Central memory CD8-positive, alpha-beta T cell (primary cell): ENCODE measurements at places on chromosomes 7 and 10.

DNA sequence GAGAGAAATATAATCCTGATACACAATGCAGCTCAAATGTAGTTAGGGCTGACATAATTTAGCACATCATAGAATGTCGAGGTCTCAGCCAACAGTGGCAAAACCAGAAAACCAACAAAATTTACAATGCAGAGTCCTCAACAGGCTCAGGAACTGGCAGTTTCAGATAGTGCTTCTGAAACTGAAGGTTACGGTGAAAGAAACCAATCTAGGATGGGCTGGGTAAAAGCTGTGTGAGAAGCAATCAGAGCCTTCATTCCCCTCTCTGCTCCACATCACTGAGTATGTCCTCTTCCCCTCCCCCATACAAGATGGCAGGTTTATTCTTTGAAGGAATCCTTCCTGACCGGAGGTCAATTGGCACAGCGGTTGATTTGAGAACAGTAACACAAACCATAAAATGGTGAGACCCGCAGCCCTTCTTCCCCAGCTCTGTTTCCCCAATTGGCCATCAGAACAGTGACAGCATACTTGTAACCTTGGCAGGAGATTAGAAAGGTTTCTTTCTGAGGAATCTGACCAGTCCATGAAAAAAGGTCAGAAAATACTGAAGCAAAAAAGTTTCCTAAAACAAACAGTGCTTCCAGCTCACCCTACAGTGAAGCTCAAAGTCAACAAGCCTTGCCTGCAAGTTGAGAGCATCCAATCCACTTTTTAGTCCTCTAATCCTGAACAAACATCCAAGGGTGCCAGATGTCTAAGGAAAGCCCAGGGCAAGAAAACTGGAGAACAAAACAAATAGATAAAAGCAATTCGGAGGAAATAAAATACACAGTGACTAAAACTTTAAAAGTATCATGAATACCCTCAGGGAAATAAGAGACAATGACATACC, 53.9 kb upstream of the IL6 start:
- no peak for DNase-seq

DNA sequence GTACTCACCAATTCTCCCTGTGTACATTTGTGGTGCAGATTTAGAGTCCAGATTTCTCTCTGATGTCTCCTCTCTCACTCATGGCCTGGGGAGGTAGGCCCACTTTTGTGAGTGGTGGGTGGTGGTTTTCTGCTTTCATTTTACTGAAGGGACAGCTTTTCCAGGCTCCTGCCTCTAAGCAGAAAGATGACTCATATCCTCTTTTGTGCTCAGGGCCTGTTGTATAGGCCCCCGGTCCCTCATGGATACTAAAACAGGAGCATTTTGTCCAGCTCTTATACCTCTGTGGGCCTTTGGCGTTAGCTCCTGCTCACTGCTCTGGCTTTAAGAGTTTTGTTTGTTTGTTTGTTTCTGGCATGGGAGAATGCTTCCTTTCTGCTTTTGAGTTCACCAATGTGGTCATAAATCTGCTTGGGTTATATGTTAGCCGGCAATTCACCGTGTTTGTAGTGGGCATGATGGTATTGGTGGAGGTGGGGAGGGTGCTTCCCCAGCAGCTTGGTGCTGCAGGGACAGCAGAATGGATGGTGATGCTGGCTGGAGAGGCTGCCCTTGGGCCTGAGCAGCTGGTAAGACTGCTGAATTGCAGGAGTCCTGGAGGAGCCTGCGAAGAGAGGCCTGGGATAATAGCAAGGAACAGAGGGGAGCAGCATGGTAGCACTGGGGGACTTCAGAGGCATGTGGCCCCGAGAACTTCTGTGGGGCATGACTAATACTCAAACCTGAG, 468.7 kb downstream of the RPS24 start:
- DNase-seq: no peak

GRCh38 chr7:1244700-1245523, 12.2 kb downstream of the UNCX start:
- no peak for DNase-seq

DNA sequence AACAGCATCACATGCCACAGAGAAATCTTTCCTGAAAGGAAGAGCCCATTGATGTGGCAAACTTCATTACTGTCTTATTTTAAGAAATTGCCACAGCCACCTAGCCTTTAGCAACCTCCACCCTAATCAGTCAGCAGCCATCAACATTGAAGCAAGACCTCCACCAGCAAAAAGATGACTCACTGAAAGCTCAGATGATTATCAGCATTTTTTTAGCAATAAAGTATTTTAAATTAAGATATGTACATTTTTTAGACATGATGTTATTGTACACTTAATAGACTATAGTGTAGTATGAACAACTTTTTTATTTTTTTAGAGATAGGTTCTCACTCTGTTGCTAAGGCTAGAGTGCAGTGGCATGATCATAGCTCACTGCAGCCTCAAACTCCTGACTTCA, 14.8 kb downstream of the STEAP1B start:
- no peak for DNase-seq

- DNase-seq: no peak
These were observed 60.6 kb upstream of the UBE3C start for GRCh38 chr7:157077986-157078644.

- DNase-seq: no peak
These were observed 131.0 kb upstream of the EEPD1 start for GRCh38 chr7:36021917-36022550.

- DNase-seq: peak; percentile 24
These were observed 102.2 kb downstream of the ZNF92 start for GRCh38 chr7:65475734-65476319.

DNA sequence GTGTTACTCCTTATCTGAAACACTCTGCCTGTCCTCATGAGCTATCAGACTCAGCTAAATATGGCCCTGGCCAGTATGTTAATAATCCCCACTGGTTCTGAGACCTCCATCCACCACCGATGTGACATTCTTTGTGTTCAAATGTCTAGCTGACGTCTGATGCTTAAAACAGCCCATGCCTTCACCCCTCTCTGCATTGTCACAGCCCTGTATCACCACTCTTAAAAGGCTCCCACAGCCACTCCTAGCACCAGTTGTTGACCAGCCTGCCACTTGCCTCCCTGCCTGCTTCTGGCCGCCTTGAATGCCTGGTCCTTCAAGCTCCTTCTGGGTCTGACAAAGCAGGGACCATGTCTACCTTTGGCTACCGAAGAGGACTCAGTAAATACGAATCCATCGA, at the start of gene LMOD2:
Gene LMOD2, plus strand, starts transcription at position 253 of the 400 bp plus-strand sequence. Its CDS starts 98 bp downstream, at position 351.
- no peak for DNase-seq

DNA sequence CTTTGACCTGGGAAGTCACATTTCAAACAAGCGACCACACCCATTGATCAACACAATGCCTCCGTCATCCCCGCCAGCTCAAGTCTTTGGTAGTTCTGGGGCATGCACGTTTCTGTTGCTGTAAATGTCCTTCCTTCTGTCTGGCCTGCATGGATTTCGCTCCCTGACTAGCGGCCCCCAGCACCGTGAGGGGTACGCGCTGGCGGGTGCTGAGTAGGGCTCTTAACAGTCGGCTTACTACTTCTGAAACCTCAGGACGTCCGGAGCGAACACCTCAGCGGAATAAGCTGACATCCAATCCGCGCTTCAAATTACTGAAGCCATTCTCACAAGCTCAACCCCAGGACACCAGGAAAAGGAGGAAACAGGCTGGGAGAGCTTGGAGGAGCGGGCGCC, 505 bp downstream of the NUDCD3 start:
- DNase-seq: no peak

- no peak for DNase-seq
These were observed 1.3 kb upstream of the SCD start for GRCh38 chr10:100345570-100346330.

DNA sequence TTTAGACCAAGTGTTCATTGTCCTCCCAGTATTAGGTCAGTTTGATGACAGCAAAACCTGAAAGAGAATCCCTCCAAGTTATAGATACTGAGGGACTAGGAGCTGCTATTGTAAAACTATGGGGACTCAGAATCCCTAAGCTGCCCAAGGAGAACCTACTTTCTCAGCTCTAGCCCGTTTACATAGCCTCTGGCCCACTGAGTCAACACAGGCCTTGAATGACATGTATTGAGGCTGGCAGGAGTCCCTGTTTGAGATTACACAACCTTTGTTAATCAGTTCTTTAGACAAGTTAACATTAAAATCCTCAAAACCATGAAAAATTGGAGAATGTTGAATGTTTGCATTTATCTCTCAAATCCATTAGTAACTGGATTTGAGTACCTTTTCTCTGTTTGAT, 1079.0 kb downstream of the KCNMA1 start:
- no peak for DNase-seq

DNA sequence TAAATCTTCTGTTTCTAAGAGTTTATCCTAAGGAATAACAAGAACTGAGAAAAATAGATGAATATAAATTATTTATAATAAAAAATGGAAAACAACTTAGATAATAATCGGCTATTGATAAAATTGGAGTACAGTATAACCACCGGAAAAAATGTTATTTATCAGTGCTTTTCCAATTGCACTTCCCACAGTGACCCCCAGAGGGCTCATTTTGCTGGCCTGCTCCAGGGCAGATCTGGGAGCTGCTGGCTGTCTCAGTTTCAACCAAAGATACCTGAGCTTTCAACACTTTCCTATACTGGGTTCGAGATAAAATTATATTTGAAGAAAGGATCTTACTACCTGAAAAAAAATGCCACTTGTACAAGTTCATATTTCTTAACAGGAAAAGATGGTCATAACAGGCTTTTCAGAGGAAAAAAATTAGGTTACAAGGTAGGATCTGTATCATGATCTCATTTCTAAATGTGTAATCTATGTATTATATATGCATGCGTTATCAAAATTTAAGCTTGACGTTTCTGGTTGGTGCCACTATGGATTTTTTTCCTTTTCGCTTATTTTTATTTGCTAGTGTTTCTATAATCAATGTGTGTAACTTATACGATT, 165.7 kb downstream of the NPSR1 start:
- no peak for DNase-seq

- no peak for DNase-seq
These were observed 30.1 kb downstream of the DENND11 start for GRCh38 chr7:141671705-141672496.

- no peak for DNase-seq
These were observed 75.6 kb downstream of the CTBP2 start for GRCh38 chr10:125084614-125085257.
